ENCODE measurements at places on chromosomes 7 and 10.

DNA sequence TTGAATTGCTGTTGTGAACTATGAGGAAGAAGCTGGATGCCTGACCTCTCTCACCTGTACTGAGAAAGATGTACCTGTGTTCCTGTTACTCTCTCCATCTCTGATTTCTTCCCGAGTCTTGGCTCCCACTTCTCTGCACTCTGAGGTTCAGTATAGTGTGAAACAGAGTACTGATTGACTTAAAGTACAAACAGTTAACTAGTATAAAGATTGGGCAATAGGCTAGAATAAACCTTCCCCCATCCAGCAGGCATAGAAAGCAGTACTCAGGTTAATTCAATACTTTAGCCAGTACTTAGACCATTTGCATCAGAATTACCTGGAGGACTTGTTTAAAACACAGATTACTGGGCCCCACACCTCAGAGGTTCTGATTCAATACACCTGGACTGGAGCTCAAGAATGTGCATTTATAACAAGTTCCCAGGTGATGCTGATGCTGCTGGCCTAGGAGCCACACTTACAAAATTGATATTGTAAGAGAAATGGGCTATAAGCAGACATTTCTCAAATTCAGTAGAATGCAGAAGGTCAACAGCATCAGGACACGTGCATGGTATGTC lies 51.6 kb downstream of the ANK3 start:
- no peak for DNase-seq

GRCh38 chr10:95784279-95784913 lies 28.4 kb downstream of the ENTPD1 start:
- no peak for DNase-seq

GRCh38 chr7:15916681-15917380 lies 230.3 kb upstream of the MEOX2 start:
- peak; percentile 36 for DNase-seq

- DNase-seq, result no peak
Observed at GRCh38 chr7:112648781-112649180, 141.4 kb downstream of the TMEM168 start.

- DNase-seq, result no peak
Observed at GRCh38 chr7:128335730-128336129, 8.0 kb downstream of the RBM28 start.

DNA sequence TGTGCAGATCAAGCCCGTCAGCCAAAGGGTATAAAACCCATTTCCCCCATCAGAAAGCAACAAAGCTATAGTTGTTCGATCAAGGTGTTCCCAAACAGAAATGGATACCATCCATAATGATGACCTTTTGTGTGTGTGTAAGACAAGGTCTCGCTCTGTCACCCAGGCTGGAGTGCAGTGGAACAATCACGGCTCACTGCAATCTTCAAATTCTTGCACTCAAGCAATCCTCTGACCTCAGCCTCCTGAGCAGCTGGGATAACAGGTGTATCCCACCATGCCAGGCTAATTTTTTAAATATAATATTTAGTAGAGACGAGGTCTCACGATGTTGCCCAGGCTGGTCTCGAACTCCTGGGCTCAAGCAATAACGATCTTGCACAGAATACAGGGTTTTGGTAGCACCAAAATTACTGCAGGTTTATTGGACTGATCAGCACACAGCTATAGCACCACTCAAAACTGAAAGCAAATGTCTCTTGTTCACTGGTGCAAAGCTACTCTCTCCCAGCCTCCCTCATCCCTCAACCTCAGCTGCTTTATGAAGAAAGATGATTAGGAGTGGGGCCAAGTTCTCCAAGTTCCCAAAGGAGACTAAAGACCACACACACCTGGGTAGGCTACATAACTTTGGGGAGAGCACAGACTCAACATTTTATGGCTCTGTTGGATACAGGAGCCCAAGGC lies 80.5 kb downstream of the ABI1 start:
- DNase-seq, result no peak

GRCh38 chr7:102916881-102917280 lies 4.1 kb downstream of the LRRC17 start:
- DNase-seq, result no peak

GRCh38 chr10:27820637-27821036 lies 75.0 kb upstream of the MKX start:
- no peak for DNase-seq

DNA sequence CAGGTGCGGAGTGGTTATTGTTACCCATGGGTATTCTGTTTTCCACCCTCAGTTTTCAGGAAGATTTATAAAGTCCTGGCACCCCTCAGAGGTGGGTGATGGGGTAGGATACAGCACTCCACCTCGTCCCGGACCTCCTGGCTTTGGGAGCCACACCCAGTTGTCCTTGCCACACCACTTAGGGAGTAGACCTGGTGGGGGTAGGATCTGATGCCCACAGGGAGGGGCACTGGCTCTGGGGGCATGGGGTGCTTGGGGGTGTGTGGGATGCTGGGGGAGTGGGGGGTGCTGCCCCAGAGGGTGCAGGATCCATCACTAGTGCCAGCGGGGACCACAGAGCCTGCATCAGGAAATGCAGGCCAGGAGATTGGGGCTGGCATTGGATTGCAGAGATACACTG lies 4.5 kb downstream of the ZNF511 start:
- no peak for DNase-seq

Data from dermis microvascular lymphatic vessel endothelial cell (primary cell).